Endothelial cell of umbilical vein (primary cell): ENCODE measurements at places on chromosomes 13 and 19. TPM values are rescaled to one million over a fixed set of nuclear protein-coding genes. Genes with fewer than 3 reads are reported as not detected.
A peak's percentile ranks its signal among the peaks of the same experiment; 100 is the strongest.

DNA sequence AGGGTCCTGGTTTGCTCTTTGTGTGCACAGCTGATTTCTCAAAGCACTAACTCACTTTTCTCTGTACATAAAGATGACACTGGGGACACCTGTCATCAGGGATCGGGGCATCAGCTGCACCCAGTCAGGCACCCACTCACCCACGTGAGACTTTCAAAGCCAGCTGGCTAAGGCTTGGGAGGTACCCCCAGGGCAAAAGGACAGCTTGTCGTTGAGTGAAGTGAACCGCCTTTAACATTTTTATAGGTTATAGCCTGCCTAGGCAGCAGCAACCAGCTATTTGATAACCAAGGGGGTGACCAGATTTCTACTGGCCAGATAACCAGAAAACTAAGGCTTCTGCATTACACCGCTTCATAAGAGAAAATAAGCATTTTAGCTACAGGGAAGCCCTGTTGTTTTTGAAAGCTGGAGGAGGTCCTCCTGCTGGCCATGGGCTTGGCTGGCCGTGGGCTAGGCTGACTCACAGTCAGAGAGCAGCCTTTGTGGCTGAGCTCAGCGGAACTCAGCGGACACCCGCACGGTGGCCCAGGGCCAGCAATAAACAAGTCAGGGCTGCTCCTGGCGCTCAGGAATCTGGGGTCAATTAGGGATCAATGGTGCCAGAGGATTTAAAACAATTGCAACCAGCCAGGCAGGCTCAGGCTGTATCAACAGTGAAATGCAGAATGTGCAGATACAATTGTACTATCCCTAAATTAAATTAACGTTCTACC, 57.1 kb downstream of the ALOX5AP start:
- no peaks in the 10 kb centered on the region for H3K27me3 ChIP-seq
- peaks cover 31% of the 10 kb centered on the region for H3K4me1 ChIP-seq
- H3K4me3 ChIP-seq = no peak overlapping the region
- H3K27ac ChIP-seq = peak overlapping the region; percentile 73
- DNase-seq = peak; percentile 96

Gene NLRP4
- total RNA-seq = not detected in 2 replicates

DNA sequence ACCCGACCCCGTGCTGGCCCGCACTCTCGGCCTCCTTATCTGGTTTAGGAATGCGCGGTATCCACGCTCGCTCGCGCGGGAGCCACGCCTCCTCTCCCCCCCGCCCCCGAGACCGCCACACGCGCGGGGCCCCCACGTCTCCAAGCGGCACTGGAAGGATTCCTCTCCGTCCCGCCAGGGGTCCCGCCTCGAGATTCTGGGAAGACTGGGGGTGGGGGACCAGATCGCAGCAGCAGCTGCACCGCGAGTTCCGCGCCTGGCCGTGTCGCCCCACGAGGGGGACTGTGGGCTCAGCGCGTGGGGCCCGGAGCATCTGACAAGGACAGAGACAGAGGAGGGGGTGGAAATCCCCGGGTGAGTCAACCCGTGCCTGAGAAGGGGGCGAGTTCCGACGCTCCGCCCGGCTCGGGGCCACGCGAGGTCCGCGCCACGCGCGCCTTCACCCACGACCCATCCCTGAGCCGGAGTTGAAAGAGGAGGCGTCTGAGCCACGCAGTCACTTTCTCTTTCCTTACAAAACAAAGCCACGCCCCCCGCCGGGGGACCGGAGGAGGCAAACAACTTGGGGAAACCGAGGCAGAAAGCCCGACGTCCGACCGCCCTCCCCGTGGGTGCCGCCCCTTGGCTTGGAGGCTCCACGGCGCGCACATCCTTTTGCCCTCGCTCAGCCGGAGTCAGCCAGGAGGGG, 814 bp downstream of the S1PR2 start:
- H3K4me3 ChIP-seq = peak overlapping the region; percentile 68
- H3K27me3 ChIP-seq = no peaks in the 10 kb centered on the region
- no peaks in the 10 kb centered on the region for H3K36me3 ChIP-seq
- no peak for DNase-seq
- no peak overlapping the region for H3K27ac ChIP-seq
- H3K4me1 ChIP-seq = peaks cover 6% of the 10 kb centered on the region

Gene GPR4
- total RNA-seq = 26.7 and 30.3 TPM in 2 replicates

GRCh38 chr19:30206187-30206586, 166.0 kb upstream of the ZNF536 start:
- DNase-seq = no peak
- H3K36me3 ChIP-seq = no peaks in the 10 kb centered on the region
- no peak overlapping the region for H3K27ac ChIP-seq
- H3K27me3 ChIP-seq = no peaks in the 10 kb centered on the region

Gene ATP4A
- total RNA-seq = not detected in 2 replicates

- H3K4me3 ChIP-seq = no peak overlapping the region
- no peak for DNase-seq
- no peaks in the 10 kb centered on the region for H3K36me3 ChIP-seq
- peaks cover 41% of the 10 kb centered on the region for H3K27me3 ChIP-seq
- H3K4me1 ChIP-seq = no peaks in the 10 kb centered on the region
- no peak overlapping the region for H3K27ac ChIP-seq
Observed at GRCh38 chr19:50308991-50309390, 20.2 kb downstream of the KCNC3 start.

DNA sequence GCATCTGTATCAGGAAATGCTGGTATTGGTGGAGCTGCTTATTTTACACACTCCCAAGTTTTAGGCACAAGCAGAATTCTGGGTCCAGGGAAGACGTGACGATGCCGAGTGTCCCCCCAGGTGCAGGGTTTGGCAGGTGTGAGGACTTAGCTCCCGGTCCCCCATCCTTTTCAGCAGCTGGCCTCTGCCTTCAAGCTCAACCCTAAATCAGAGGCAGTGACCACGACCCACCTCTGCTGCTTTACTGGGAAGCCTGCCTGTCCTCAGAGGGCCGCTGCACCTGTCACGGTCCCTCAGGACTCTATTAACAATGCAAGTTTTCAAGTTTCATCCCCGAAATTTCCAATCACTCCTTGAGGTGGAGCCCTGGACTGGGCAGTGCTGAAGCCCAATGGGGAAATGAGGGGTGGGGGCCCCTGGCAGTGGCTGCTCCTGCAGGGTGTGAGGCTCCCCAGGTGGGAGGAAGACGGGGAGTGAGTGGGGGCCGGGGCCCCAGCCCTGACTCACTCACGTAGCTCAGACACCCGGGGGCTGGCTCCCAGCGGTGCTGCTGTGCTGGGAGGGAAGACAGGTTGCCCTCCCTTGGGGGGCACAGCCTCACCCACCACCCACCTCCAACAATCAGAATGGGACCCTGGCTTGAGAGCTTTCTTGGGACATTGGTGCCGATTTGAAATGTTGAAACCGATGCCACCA, 92.6 kb upstream of the MCF2L start:
- no peaks in the 10 kb centered on the region for H3K4me1 ChIP-seq
- no peak overlapping the region for H3K27ac ChIP-seq
- no peak for DNase-seq
- H3K27me3 ChIP-seq = no peaks in the 10 kb centered on the region
- peaks cover 2% of the 10 kb centered on the region for H3K36me3 ChIP-seq

- no peaks in the 10 kb centered on the region for H3K36me3 ChIP-seq
- DNase-seq = peak; percentile 13
- H3K27me3 ChIP-seq = peaks cover 40% of the 10 kb centered on the region
- H3K27ac ChIP-seq = no peak overlapping the region
- H3K4me3 ChIP-seq = no peak overlapping the region
Observed at GRCh38 chr13:94988654-94989053, 276.3 kb upstream of the SOX21 start.

Gene MAG
- not detected in 2 replicates for total RNA-seq

DNA sequence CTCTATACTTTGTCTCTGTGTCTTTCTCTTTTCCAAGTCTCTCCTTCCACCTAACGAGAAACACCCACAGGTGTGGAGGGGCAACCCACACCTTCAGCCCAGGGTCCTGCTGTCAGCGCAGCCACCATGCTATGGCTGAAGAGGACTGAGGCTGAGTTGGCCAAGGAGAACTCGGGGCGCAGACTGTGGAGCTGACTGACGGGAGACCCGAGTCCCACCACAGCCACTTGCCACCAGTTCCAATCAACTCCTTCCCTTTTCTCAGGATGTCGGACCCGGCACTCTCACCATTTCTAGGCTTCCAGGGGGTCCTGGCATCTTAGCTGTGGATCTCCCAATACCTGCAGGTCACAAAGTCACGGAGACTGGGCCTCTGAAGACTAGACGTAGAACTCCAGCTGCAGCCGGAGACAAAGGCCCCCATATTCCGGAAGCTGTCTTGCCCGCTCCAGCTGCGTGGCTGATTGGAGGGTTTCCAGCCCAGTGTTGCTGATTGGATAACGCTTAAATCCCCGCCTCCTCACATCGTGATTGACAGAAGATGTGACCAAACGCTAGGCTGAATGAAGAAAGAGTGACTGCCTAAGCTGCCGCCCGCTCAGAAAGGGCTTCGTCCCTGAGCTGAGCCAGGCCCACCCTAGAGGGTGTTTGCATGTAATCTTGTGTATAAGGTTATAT, 63.6 kb downstream of the ZNF429 start:
- no peak for DNase-seq
- H3K27me3 ChIP-seq = no peaks in the 10 kb centered on the region
- no peak overlapping the region for H3K27ac ChIP-seq
- no peaks in the 10 kb centered on the region for H3K36me3 ChIP-seq
- H3K4me1 ChIP-seq = no peaks in the 10 kb centered on the region

- no peaks in the 10 kb centered on the region for H3K36me3 ChIP-seq
- no peaks in the 10 kb centered on the region for H3K4me1 ChIP-seq
- no peak overlapping the region for H3K27ac ChIP-seq
- no peak overlapping the region for H3K4me3 ChIP-seq
- no peaks in the 10 kb centered on the region for H3K27me3 ChIP-seq
Observed at GRCh38 chr19:16146112-16146511, 2.6 kb downstream of the HSH2D start.

- no peak overlapping the region for H3K27ac ChIP-seq
- DNase-seq = no peak
- no peak overlapping the region for H3K4me3 ChIP-seq
- H3K36me3 ChIP-seq = peaks cover 5% of the 10 kb centered on the region
- no peaks in the 10 kb centered on the region for H3K27me3 ChIP-seq
- H3K4me1 ChIP-seq = peaks cover 16% of the 10 kb centered on the region
Observed at GRCh38 chr19:1837222-1837565, 11.1 kb downstream of the REXO1 start.

Gene NCR1
- total RNA-seq = 0.44 TPM in 1 of 2 replicates, not detected in the other

Gene GYS1
- total RNA-seq = 53.9 and 58.9 TPM in 2 replicates

Gene VSTM2B
- not detected in 2 replicates for total RNA-seq

DNA sequence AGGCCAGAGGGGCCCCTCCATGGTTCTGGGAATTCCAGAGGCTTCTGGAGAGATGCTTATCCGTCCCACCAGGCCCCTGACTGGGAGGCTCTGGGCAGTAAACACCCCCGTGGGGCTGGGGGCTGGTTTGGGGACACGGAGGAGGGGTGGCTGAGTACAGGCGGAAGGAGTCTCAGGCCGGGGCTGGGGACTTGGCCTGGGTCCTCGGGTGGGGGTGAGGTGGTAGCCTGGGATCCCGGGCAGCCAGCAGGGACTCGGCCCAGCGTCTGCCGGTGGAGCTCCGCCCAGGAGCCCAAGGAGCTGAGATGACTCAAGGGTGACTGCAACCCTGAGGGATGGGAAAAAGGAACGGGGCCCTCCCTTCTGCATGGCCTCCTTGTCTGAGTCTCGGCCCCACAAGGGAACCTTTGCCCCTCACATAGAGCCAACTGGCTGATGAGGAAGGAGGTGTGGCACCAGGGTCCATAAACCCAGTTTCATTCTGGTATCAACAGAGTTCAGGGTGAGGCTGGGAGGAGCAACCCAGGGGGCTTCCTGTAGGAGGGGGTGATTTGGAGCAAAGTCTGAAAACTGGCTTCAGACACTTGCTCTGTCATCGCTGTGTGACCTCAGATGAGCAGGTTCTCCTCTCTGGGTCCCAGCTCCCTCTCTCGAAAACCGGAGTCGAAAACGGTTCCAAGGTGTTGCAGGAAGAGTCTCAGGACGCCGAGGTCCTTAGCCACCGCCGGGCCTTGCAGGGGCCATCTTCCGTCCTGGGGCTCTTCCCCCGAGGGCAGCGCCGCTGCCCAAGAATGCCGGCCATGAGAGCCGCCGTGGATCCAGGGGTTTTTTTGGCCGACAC, 809 bp downstream of the MISP start:
- no peaks in the 10 kb centered on the region for H3K4me1 ChIP-seq
- H3K27me3 ChIP-seq = no peaks in the 10 kb centered on the region
- H3K36me3 ChIP-seq = no peaks in the 10 kb centered on the region

DNA sequence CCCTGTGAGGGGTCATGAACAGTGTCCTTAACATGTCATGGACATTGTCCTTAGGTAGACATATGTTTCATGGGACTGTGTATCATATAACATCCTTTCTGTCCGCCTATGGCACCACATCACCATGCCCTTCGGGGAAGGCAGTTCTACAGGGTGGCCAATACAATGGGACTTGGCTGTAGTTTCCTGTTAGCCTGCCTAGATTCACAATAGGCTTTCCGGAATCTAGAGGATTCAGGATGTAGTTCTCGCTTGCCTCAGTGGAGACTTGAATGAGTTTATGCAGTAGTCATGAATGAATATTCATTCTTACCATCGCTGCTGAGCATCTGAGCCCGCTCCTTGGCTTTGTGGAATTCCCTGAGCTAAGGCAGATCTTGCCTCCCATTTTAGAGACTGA, 100.5 kb downstream of the DNAJC15 start:
- H3K27me3 ChIP-seq = no peaks in the 10 kb centered on the region
- H3K27ac ChIP-seq = no peak overlapping the region
- DNase-seq = no peak
- H3K4me1 ChIP-seq = no peaks in the 10 kb centered on the region
- no peaks in the 10 kb centered on the region for H3K36me3 ChIP-seq

- H3K4me3 ChIP-seq = no peak overlapping the region
- no peak overlapping the region for H3K27ac ChIP-seq
- DNase-seq = no peak
- no peaks in the 10 kb centered on the region for H3K36me3 ChIP-seq
- H3K27me3 ChIP-seq = peaks cover 7% of the 10 kb centered on the region
Observed at GRCh38 chr13:31756346-31756745, 17.0 kb downstream of the RXFP2 start.

DNA sequence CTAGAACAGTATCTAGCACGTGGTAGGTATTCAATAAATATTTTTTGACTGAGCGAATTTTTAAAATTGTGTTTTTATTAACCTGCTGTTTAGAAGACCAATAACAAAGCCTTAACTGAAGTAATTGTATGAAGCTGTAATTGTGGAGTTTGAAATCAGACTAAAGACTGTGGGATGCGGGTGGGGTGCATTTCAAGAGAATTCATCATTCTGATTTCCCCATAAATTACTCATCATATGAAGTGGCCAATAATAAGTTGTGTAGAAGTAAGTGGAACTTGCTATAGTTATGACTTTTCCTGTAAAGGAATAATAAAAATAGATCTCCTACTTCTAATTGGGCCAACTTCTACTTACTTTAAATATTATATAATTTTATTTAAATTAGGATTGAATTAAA, 449.3 kb downstream of the PCDH9 start:
- no peaks in the 10 kb centered on the region for H3K36me3 ChIP-seq
- H3K27ac ChIP-seq = no peak overlapping the region
- H3K27me3 ChIP-seq = no peaks in the 10 kb centered on the region

Gene SPINT2
- total RNA-seq = 20.1 and 46.6 TPM in 2 replicates
